ENCODE measurements at places on chromosomes 5 and 9.

DNA sequence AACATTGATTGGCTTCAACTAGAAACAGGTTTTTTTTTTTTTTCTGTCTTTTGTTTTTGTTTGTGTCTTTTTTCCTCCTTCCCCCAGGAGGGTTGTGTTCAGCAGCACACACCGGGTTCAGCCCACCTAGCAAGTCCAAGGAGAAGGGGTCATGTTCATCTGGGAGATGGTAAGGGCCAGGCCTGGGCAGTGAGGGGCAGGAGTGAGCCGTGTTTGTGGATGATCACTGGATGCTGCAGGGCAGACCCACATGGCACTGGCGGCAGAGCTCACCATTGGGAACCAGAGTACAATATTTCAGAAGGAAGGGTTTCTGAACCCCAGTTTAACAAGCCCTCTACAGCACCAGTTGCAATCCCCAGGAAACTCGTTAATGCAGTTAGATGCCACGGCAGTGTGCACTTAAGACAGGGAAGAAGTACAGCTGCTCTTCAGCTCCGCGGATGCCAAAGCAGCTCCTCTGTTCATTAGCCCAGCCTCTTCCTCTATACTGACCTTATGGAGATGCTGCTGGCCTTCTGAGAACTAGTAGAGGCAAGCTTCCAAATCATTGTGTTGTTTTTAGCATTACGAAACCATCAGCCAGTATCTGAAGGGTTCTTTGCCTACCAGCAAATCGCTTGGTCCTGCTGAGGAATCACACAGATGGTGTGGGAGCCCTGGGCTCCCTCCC is 508.2 kb upstream of the WWC1 start:
- DNase-seq = no peak

- DNase-seq = peak; percentile 54
Measured at GRCh38 chr5:134138416-134139376, 24.2 kb downstream of the TCF7 start.

DNA sequence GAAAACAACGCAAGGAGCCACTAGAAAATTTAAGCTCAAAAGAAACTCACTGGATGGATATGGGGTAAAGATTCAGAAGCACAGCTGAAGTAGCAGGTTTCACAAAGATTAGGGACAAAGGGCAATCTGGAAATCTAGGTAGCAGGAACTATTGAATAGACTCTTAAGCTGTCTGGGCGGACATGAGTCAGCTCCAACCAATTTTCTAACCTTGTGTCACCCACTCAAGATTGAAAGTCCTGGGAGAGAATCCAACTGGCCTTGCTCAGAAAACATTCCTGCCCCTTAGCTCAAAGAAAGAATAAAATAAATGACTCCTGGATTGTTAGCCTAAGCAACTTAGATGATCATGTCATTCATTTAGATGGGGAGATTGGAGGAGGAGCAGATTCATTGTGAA is 69.2 kb downstream of the STK32A start:
- no peak for DNase-seq

- no peak for DNase-seq
Measured at GRCh38 chr5:135387629-135387960, 11.4 kb downstream of the MACROH2A1 start.

DNA sequence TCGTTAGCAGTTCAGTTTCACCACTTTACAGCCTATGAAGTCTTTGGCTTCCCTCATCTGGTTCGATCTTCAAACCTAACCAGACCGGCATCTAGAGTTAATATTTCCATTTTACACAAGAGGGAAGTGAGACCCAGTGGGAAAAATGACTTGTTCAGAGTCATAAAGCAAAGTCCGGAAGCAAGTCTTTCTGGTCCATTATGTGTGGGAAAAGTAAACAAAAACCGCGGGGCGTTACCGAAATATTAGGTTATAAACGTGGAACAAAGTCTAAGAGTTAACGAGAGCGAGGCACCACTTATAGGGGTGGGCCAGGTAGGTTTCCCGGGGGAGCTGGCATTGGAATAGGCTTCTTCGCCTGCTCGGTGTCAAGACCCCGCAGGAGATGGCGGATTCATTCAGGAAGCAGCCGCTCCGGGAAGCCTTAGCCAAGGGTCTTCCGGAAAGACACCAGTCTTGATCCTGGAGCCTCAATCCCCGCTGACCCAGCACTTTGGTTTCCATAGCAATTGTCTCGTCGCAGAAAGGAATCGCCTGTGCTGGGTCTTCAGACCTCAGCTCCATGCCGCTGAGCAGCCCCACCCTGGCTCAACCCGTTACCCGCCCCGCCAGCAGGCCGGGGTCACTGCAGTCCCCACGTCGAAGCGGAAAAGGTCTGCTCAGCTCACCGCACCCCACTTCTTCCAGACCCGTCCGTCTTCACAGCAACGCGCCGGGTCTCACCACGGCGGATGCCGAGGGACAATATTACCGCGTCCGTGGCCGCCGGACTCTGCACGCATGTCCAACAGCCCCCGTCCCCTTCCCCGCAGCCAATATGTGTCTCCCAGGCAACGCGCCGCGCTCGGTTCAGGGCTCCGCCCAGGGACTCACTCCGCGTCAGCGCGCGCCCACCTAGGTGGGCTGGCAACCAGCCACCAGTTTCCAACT is at the start of gene C5orf52:
TSS of gene C5orf52 (plus strand) at position 872 of the 930 bp plus-strand sequence. CDS start 82 bp downstream, outside the sequence.
- peak; percentile 78 for DNase-seq

Data from left forelimb (tissue), 1 donor.